ENCODE measurements at places on chromosomes 13 and 19. TPM values are rescaled to one million over a fixed set of nuclear protein-coding genes. Genes with fewer than 3 reads are reported as not detected.

DNA sequence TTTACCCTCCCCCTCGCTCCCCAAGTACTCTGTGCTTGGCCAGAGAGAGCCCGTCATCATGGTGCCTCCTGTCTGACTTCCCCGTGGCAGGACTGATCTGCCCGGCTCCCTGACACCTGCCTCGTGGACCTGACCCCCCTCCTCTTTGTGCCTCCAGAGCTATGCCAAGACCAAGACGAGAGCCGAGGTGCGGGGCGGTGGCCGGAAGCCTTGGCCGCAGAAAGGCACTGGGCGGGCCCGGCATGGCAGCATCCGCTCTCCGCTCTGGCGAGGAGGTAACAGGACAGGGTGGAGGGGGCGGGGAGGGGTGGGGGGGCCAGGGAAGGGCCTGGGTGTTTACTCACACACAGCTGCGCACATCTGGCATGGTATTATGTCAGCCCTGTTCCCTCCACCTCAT, 4.5 kb downstream of the MRPL4 start:
- no peak for DNase-seq

- DNase-seq, result no peak
Measured at GRCh38 chr13:111312944-111313590, 7.4 kb upstream of the TEX29 start.

GRCh38 chr13:100454876-100455275, 133.7 kb downstream of the GGACT start:
- DNase-seq, result no peak

- no peak for DNase-seq
Measured at GRCh38 chr13:42855410-42855809, 74.0 kb downstream of the FAM216B start.

DNA sequence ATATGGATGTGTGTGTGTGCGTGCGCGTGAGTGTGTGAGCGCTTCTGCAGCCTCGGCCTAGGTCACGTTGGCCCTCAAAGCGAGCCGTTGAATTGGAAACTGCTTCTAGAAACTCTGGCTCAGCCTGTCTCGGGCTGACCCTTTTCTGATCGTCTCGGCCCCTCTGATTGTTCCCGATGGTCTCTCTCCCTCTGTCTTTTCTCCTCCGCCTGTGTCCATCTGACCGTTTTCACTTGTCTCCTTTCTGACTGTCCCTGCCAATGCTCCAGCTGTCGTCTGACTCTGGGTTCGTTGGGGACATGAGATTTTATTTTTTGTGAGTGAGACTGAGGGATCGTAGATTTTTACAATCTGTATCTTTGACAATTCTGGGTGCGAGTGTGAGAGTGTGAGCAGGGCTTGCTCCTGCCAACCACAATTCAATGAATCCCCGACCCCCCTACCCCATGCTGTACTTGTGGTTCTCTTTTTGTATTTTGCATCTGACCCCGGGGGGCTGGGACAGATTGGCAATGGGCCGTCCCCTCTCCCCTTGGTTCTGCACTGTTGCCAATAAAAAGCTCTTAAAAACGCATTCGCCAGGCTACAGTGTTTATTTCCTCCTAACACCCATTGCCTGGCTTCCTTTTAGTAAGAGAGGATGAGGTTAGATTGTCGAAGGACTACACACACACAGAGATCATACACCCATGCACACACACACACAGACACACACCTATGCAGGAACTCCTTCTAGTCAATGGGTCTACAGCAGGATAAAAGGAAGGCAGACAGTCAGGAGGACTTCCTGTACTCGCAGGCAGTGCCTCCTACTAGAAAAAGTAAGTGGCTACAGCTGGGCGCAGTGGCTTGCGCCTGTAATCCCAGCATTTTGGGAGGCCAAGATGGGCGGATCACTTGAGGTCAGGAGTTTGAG, 7.1 kb downstream of the FOSB start:
- DNase-seq, result no peak

DNA sequence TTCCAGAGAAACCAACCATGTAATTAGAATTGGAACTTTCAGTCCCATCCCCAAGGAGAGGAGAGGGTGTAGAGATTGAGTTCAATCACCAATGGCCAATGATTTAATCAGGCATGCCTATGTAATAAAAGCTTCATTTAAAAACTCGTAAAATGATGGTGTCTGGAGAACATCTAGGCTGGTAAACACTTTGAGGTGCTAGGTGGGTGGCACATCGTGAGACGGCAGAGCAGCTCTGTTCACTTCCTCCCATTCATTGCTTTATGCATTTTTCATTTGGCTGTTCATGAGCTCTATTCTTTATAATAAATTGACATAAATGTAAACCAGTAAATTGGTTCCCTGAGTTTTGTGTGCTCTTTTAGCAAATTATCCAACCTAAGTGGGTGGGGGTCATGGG, 90.1 kb downstream of the ELF1 start:
- no peak for DNase-seq

GRCh38 chr19:4379383-4380253, 20.7 kb downstream of the SH3GL1 start:
- DNase-seq, result no peak

Gene ZNF486
- 18.8 TPM for total RNA-seq

Gene ZNF780A
- 29.8 TPM for total RNA-seq

Gene PTGER1
- not detected for total RNA-seq

Gene LIPE
- 10.2 TPM for total RNA-seq

Gene ZNF616
- total RNA-seq, result 28.9 TPM

Gene NECTIN2
- 26.1 TPM for total RNA-seq
